Left colon (tissue), 2 donors: ENCODE measurements at places on chromosomes 7 and 10.

DNA sequence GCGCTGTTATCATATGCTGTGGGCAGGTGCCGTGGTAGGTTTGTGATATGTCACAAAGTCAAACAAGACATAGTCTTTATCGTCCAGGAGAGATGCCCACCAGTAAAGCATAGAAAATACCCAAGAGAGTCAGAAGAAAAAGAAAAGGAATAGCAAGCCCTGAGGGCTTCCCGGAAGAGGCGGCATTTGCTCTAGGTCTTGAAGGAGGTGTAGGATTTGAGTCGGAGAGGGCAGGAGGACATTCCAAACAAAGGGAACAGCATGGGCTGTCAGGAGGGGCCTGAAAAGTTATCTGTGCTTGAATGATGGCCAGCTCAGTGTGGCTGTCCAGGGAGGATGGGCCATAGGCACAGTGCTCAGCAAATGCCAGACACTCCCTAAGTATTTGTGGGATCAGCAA lies 42.2 kb downstream of the COL13A1 start:
- DNase-seq, result no peak

DNA sequence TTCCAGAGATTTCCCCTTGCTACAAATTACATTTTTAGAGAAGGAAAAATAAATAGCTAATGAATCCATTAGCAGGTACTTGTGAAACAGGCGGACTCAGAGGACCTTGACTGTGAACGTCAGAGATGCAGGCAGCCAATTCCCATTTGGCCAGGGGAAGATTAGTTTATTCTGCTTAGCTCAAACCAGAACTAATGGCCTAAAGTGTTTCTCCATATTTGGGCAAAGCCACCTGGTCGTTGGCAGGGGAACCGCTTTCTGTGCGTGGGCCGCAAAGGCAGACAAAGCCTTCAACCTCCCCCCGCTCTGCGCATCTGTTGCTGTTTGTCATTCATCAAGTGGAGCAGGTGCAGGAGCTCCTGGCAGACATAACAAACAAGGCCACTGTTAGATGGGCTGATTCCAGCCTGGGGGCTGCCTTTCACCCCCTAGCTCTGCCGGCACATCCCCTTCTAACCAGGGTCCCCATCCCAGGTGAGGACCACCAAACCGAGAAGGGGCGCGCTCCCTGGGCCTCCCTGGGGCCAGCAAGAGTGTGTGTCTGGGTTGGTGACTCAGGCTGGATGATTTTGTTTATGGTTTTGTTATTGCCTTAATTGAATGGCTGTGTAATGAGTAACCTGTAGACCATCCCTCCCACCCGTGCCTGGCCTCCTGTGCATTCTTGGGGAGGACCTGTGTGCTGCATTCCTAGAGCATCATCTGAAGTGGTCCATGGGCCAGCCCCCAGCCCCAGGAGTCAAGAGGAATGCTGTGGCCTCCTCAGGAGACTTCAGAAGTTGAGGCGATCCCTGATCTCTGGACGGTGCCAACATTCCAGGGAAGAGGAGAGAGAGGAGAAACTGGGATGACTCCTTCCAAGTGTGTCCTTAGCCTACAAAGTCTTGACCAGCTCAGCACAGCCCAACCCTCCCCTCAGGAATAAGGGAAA lies 14.5 kb upstream of the CPA1 start:
- no peak for DNase-seq

DNA sequence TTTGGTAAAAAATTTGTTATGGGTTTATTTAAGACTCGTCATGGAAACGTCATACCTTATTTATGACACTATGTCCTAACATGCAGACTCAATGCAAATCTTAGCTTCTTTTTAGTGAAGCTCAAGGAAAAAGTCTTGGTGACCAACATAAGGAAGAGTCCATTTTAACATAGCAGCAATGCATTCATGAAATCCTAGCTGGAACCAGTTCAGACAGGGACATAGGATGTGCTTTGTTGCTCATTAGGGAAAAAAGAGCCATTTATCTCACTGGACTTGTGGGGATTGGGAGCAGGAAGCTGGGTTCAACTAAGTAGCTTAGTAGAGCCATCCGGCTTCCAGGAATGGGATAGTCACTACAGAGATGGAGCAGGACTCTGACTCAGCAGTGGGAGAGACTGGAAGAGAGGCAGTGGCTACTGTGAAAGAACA lies 100.7 kb upstream of the DKK1 start:
- no peak for DNase-seq

DNA sequence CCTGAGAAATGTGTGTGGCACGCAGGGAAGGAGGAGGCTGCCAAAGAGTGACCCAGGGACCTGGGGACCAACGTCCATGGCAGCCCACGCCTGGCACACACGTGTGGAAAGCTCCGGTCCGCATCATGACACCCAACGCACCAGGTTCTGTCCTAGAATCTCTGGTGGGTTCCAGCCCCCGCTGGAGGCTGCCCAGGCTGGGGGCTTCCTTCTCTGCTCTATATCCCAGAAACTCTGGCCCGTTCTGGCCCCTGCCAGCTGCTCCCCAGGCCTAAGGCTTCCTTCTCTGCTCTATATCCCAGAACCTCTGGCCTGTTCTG lies 261.8 kb downstream of the ELFN1 start:
- no peak for DNase-seq

DNA sequence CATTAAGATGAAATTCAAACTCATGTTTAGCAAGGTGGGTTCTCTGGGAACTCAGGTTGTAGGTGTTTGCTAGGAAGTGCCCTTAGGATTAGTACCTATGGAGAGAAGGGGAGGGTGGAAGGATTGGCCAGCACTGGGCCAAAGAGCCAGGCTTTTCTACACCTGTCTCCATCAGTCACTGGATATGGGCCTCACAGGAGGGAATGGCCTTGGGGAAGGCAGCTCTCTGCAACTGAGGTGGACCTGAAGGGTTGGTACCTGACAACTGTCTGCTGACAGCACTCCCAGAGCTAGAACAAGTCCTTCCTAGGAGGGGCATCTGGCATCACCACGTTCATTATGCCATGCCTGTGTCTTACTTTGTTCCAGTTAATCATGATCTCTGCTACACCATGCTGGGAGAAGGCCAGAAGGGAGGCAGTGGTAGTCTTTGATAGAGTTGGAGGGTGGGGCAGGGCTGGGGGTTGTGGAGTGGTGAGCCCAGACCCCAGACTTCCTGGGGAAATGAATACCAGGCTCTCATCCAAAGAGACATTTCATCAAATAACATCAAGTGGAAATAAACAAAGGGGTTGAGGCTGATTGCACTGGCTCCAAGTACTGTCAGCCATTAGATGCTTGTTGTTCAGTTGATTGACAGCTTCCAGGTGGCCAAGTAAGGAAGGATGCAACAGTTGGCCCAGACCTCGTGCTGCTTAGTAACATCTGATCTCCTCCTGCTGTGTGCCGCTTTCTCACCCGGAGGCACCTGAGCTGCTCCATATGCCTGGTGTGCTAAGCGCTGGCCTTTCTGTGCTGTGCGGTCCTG lies 70.6 kb upstream of the PIK3CG start:
- DNase-seq, result no peak

GRCh38 chr7:81498176-81498575 lies 271.7 kb downstream of the HGF start:
- DNase-seq, result no peak

DNA sequence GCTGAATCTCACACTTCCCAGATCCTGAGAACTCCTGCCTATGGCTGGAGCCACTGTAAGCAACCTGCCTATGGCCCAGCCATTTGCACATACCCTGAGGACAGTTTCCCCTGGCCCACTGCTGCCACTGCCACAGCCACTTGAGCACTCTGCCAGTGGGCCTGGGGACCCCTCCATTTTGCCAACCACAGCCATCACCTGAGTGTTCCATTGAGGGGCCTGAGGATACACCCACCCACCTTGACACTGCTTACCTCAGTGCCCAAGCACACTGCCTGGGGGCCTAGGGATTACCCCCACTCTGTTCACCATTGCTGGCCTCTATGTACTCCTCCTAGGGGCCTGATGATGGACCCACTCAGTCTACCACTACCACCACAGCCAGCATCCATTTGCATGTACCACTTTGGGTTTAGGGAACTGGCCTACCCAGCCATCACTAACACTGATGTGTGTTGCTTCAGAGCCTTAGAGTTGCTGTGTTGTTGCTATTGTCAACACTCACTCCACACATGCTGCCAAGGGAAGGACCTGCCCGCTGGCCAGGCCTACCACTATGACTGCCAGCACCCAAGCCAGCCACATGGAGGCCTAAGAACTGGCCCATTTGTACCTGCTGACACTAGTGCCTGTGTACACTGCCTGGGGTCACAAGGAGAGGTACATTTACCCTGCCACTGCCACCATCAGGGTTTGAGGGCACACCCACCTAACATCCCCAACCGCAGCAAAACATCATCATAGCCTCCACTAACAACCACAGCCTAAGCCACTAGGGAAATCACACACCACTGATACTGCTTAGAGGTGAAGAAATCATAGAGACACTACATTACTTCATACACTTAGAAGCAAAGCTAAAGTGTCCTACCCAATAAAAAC lies 45.9 kb upstream of the ANTXRL start:
- no peak for DNase-seq

DNA sequence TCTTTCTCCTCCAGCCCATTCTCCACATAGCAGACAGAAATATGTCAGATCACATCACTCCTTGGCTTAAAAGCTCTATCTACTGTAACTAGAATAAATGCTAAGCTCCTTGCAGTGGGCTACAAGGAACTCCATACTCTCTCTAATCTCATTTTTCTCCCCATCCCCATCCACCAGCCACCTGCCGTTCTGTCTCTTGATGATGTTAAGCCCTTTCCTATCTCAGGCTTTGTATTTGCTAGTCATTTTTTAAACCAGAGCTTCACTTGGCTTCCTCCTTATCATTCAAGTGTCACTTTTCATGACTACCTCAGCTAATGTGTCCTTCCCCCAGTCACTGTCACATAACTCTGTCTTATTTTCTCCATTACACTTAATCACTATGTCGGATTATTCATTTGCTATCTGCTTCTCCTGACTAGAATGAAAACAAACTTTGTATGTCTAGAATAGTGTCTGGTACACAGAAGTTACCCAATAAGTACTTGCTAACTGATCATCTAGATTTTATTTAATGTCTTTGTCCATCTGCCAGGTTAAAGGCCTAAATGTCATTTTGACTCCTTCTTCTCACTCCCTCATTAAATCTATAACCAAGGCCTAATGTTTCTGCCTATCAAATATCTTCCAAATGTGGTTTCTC lies 87.2 kb upstream of the RPA3 start:
- no peak for DNase-seq
